ENCODE measurements at places on chromosomes 3 and 15. TPM values are rescaled to one million over a fixed set of nuclear protein-coding genes. Genes with fewer than 3 reads are reported as not detected.

BOC gene
- 3.4 TPM for total RNA-seq

SCAANT1 gene
- total RNA-seq: not detected

GOLGA6L6 gene
- not detected for total RNA-seq

HRH1 gene
- total RNA-seq: 3.2 TPM

ECE2 gene
- total RNA-seq: not detected

NXPE3 gene
- total RNA-seq: 16.9 TPM

CPB1 gene
- total RNA-seq: not detected

SAMD7 gene
- total RNA-seq: not detected
